ENCODE measurements at places on chromosomes 4 and X.

GRCh38 chr4:104641418-104641817 lies 146.7 kb upstream of the CXXC4 start:
- DNase-seq = no peak

- DNase-seq = no peak
These were observed 233.6 kb downstream of the TRIML1 start for GRCh38 chr4:188372829-188373228.

- no peak for DNase-seq
These were observed 2.0 kb downstream of the PGK1 start for GRCh38 chrX:78105944-78106650.

DNA sequence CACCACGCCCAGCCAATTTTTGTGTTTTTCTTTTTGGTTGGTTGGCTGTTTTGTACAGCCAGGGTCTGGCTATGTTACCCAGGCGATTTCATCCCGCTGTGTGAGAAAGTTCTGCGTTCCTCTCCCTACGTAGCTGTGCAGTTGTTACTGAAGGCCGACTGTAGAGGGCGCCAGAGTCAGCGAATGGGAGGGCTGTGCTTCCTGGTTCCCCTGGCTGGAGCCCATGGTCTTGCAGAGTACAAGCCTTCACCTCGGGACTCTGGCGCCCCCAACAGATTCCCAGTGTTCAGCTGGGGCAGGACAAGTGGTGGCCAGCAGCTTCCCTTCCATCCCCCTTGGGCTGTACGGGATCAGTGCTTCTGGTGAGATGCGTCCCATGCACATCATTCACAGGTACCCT lies 5.6 kb upstream of the CT45A1 start:
- no peak for DNase-seq

GRCh38 chr4:124505211-124505610 lies 207.3 kb downstream of the ANKRD50 start:
- DNase-seq = no peak

DNA sequence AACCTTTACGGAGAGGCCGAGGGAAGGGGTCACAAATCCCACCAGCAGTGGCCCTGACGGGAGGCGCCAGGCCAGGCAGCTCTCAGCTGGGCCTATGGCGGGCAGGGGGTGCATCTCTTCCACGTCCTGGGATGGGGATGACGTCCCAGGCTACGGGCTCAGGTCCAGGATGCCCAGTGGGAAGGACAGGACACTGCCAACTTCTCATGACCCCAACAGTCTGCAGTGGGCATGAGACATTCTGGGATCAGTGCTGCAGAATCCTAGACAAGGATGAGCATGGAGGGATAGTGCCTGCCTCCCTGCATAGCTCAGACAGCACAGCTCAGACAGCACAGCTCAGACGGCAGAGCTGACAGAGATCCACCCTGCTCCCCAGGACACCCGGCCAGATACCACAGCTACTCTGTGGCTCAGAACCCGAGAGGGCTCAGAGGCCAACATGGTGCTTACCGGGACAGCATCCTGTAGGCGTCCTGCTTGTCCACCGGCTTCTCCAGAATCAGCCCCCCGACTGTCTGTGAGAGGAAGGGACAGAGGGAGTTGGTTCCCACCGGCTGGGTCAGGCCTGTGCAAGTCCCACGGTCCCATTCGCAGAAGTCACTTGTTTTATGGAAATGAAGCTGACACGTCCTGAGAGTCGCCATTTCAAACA lies 17.3 kb downstream of the ASMTL start:
- no peak for DNase-seq

DNA sequence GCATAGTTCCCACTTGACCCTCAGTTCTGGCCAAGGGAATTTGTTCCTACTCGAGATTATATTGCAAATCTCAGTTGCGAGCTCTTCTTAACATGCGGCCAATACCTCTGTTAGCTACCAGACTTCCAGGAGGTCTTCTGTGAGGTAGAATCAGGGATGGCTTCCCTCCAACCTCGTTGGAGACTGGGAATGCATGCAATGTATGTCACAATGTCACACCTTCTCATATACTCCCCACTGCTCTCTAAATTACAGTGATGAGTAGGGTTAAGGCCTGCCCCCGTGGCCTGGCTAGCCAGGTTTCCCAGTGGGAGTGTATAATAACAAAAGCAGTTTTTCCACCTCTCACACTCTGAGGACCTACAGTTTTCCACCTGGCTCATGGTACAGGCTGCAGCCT lies 1962.5 kb downstream of the ARAP2 start:
- DNase-seq = no peak

- no peak for DNase-seq
These were observed 16.0 kb downstream of the XK start for GRCh38 chrX:37701588-37701987.

DNA sequence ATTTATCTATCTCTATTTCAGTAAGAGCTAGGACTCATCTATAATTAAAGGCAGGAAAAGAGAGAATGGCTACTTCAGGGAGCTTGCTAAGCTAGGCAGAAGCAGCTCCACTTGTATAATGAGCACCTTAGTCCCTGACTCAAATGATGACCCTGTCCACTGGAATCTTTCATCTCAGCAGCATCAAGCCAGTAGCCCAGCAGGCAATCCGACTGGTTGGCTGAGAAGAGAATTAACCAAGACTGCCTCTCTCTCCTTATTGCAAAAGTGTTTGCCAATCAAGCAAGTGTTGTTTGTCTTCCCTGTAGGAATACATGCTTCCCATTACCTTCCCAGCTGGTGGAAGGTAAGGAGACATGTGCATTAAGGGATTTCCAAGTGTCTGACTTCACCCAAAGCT lies 3.9 kb upstream of the SPOCK3 start:
- DNase-seq = no peak

DNA sequence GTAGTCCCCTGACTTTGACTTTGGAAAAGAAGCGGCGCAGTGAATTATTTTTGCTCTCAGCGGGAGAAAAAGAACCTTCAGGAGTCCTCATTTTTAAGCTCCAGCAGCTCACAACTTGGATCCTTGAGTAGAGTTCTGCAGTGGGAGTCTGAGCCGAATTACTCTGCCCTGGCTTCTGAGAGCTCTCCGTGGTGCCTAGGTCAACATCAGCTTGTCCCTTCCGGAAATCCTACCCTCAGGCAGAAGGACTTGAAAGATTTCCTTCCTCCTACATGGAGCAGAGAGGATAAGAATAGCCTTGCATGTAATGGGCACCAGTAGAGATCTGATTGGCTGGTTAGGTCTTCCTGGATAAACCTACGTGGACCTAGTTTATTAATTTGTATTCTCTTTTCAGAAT lies 549.7 kb upstream of the TENM3 start:
- DNase-seq = no peak

GRCh38 chr4:181077341-181077740 lies 1165.9 kb upstream of the TENM3 start:
- no peak for DNase-seq

GRCh38 chrX:121455890-121456289 lies 408.5 kb downstream of the GLUD2 start:
- no peak for DNase-seq

- DNase-seq = no peak
These were observed 30.8 kb upstream of the PGM2 start for GRCh38 chr4:37795581-37796195.

- DNase-seq = no peak
These were observed 111.5 kb downstream of the POLA1 start for GRCh38 chrX:24805201-24805600.

GRCh38 chr4:5874811-5875449 lies 18.0 kb downstream of the CRMP1 start:
- no peak for DNase-seq

DNA sequence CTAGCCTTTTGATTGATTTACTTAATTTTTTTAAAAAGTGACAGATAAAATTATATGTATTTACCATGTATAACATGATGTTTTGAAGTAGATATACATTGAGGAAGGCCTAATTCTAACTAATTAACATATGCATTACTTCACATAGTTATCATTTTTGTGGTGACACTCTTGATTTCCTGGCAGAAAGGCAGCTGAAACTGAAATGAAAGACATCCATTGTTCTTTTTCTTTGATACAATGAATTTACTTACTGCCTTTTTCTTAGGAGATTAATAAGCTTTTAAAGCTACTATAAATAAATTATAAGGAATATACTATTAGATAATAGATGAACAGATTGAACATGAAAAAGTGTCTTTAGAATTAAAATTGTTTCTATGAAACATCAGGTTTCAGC lies 26.7 kb downstream of the ANKRD50 start:
- DNase-seq = no peak

- no peak for DNase-seq
These were observed 124.8 kb upstream of the PACRGL start for GRCh38 chr4:20575486-20575885.

GRCh38 chr4:145815027-145815612 lies 123.5 kb downstream of the ZNF827 start:
- no peak for DNase-seq

- no peak for DNase-seq
These were observed 457.9 kb downstream of the GPAT3 start for GRCh38 chr4:83993774-83994173.

DNA sequence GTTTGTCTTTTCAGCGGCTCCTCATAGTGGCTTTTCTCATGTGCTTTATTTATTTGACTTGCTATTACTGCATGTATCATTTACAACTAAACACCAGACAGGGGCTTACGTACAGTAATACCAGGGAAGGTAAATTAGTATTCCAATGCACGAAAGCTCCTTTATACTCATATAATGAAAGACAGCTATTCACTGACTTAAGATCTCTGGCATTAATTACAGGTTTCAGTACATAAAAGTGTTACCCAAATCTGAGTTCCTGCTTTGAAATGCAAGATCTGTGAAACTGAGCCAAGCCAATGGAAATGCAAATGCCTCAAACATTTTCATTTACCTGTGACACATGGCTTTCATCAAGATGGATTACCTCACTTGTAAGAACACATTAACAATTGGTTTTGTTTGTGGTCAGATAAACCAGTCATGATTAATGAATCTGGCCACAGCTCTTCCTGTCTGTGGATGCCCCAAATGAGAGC lies 107.2 kb downstream of the ANAPC4 start:
- DNase-seq = no peak

DNA sequence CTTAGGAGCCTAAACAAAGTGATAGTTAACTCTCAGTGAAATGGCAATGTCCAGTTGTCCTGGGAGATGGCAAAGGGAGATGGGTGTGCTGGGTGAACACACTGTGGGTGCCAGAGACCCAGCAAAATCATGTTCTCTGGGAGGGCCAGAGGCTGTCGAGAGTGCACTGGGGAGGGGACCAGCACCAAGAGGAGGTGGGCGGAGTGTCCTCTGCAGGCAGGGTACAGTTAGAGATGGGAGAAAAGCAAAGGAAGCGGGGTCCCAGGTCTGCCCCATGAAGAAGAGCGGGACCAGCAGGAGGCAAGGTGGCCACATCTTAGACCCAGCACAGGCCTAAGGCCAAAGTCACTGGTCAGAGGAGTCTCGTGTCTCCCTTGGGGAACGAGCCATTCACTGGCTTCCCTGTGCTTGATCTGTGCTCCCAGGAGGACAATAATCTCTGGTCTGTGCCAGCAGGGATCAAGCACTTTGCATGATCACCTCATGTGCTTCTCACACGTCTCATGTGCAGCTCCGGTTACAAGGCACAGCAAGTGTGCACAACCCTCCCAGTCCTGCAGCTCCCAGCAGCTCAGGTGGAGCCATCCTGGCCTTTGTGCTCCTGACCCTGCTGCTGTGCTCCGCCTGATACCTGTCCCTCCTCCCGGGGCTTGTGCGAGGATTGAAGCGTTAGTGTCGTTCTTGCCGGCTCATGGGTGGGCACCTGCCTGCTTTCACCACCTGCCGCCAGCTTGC lies 100.9 kb downstream of the FAM53A start:
- DNase-seq = no peak

DNA sequence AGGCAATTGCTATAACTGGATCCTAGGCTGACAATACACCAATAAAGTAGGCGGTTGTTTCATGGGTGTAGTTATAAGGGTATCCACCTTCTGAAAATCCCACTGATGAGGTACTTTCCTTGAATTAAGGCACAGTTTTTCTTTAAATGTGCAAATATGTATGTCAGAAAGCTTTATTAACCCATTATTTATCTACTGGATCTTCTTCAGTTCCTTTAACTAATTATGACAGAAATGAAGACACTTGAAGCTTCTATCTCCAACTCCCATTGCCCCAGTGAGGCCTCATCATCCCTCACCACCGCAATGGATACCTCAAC lies 159.6 kb upstream of the KLF3 start:
- DNase-seq = no peak

- no peak for DNase-seq
These were observed 156.3 kb downstream of the CBR4 start for GRCh38 chr4:168853770-168854169.

DNA sequence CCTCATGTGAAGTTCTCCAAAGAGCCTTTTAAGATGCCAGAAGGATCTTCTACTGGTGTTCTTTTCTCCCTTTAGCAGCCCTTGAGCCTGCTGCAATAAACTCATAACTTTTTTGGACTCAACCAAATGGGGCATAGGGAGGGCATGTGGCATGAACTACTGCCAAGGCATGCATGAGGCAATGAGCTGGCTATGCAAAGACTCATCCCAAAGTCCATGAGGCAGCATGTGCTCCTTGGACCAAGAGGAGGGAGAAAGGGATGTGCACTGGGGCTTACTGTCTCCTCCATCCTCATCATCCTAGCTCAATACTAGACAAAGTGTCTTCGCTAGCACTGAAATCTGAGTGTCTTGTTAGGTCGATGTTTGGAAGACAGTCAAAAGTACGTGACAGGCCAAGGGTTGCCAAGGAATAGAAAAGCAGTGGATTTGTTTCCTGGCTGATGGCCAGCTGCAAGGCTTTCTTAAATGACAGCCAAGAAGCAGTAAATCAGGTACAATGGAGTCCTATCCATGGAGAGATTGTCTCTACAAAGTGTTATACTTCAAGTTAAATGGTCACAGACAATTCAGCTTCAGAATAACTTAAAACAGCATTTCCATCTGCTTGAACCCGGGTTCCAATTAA lies 44.5 kb upstream of the ATXN3L start:
- no peak for DNase-seq

- no peak for DNase-seq
These were observed 137.4 kb downstream of the DKK2 start for GRCh38 chr4:106898621-106899230.

GRCh38 chrX:18971506-18971905 lies 12.4 kb downstream of the PHKA2 start:
- DNase-seq = no peak

- DNase-seq = no peak
These were observed 54.4 kb downstream of the ADD1 start for GRCh38 chr4:2898001-2898400.

GRCh38 chr4:164023214-164023613 lies 528.7 kb downstream of the TMA16 start:
- no peak for DNase-seq

GRCh38 chrX:48083212-48083611 lies 11.8 kb upstream of the ZNF630 start:
- peak; percentile 10 for DNase-seq

- no peak for DNase-seq
These were observed 117.5 kb upstream of the IQCM start for GRCh38 chr4:149933120-149933519.

GRCh38 chrX:30939928-30940327 lies 50.9 kb upstream of the TAB3 start:
- no peak for DNase-seq
